NCI-H69 (cell line): ENCODE measurements at places on chromosomes 11 and 22.

GRCh38 chr11:44556735-44557409 is 8.6 kb upstream of the CD82 start:
- DNase-seq: peak; percentile 60

DNA sequence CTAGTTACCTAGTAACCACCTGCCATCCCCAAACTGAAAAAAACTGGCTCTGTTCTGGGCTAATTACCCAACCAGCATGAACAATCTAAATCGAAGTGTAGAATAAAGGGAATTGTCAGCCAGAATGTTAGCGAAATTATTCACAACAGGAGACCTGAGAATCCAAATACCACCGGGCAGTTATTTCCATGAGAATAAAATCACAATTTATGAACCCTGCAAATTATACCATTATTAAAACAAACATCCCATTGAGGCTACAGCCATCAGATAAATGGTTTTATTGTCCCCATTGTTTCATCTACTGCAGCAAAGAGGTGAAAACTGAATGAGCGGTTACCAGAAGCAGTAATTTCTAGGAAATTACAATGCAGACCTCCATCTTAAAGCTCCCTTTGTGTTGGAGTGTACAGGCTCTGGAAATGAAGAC is 21.7 kb downstream of the FAM168A start:
- peak; percentile 99 for DNase-seq

DNA sequence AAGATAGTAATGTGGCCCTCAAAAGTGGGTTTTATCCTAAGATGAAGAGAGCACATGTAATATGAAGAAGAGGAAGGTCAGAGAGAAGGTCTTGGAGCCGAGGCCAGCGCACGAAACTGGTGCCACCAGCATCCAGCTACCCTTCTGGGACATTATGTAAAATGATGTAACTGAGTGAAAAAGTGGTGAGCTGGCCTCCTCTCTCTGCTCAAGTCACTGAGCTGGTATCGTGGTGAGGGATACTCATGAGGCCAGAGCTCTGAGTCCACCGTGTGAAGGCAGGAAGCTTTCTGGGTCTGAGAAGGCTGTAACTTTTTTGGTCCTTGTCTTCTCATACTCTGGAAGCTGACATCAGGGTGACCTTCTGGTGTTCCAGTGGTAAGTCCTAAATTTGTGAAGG is 25.1 kb downstream of the RNF185 start:
- DNase-seq: no peak

DNA sequence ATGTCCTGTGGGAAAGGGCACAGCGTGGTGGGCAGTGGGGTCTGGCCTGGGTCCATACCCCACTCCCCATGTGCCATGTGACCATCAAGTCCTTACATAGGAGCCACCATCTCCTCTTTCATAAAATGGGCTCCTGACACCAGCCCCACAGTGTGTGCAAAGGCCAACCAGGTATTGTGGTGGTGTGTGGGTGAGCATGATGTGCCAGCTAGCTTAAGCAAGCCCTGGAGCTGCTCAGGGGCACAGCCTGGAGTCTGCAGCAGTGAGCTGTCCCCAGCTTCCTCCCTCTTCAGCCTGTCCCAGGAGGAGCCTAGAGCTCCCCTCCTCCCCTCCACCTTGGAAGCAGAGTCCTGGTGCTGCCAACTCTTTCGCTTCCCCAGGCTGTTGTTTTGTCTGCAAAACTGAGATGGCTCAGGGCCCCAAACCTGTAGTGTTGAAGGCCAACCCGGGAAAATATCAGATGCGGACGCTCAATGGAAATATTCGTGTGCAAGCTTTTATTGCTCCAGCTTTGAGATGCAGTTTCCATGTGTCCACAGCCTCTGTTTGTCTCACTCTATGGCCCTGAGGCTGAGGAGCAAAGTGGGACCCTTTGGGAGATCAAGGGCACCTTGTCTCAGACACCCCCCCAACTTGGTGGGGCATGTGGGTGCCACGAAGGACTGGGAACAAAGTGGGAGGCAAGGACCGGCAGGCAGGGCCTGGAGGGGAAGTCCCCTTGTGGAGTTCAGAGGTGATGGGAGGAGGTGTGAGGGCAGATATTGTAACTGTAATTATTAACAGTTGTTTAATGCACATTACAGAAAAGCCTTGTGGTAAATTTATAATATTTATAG is 92.6 kb downstream of the CTTN start:
- peak; percentile 14 for DNase-seq

DNA sequence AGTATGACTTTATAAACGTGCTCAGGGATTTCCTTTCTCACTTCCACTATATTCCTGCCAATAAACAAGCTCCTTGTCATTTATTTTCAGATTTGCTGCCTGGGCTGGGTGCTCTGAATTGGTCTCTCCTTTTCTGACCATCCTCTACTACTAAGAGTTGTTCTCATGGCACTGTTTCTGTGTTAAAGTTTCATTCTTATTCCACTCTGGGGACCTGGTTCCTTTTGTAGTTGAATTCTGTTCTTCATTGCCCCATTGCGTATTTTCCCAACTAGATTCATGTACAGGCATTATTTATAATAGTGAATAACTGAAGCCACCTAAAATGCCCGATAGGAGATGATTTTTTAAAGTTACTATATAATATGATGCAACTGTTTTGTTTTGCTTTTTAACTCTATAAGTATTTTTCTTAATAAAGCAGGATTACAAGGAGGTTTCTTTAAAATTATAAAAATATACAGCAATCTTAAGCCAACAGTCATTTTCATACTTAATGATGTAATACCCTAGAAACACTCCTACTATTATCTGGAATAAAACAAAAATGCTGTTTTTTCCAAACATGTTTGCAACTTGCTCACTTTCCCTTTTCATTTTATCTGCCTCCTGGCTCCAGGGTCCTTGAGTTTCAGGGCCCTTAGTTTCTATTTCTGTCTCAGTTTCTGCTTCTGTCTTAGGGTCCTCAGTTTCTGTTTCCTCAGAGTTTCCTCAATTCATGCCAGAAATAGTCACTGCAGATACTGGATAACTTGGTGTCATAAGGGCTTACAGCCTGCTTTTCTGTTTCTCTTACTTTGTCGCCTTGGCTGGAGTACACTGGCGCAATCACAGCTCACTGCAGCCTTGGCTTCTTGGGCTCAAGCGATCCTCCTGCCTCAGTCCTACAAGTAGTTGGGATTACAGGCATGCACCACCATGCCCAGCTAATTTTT is 9.8 kb upstream of the FUT4 start:
- no peak for DNase-seq
